ENCODE measurements at places on chromosomes 4 and X.

- DNase-seq: no peak
Measured at GRCh38 chr4:3396600-3396999, 45.2 kb upstream of the HGFAC start.

GRCh38 chr4:18213576-18214198 lies 192.1 kb upstream of the LCORL start:
- DNase-seq: no peak

- DNase-seq: no peak
Measured at GRCh38 chr4:143381189-143382118, 44.8 kb downstream of the GAB1 start.

- DNase-seq: no peak
Measured at GRCh38 chr4:175394208-175394607, 417.9 kb downstream of the GPM6A start.

DNA sequence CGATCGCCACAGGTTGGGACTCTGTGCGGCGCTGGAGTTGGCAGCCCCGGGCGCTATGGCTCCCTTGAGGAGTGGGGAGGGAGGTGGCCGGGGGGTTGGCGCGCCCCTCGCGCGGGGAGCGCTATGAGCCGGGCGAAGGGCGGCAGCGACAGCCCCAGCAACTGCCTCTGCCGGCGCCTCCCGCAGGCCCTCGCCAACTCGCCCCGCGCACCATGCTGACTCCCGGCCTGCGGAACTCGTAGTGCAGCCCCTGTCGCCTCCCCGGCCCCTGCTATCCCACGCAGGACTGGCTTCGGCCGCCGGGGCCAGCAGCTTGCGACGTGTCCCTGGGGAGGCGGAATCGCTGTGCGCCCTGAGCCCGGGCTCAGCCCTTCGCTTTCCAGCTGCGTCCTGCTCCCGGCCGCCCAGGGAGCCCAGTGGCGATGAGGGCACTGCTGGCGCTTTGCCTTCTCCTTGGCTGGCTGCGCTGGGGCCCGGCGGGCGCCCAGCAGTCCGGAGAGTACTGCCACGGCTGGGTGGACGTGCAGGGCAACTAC lies 415 bp downstream of the SHISA3 start:
- DNase-seq: no peak

Measured in anterior cingulate cortex (tissue), 58 donors.